Ovary (tissue), 10 donors: ENCODE measurements at places on chromosomes 2 and 18. TPM values are rescaled to one million over a fixed set of nuclear protein-coding genes. Genes with fewer than 3 reads are reported as not detected.

DNA sequence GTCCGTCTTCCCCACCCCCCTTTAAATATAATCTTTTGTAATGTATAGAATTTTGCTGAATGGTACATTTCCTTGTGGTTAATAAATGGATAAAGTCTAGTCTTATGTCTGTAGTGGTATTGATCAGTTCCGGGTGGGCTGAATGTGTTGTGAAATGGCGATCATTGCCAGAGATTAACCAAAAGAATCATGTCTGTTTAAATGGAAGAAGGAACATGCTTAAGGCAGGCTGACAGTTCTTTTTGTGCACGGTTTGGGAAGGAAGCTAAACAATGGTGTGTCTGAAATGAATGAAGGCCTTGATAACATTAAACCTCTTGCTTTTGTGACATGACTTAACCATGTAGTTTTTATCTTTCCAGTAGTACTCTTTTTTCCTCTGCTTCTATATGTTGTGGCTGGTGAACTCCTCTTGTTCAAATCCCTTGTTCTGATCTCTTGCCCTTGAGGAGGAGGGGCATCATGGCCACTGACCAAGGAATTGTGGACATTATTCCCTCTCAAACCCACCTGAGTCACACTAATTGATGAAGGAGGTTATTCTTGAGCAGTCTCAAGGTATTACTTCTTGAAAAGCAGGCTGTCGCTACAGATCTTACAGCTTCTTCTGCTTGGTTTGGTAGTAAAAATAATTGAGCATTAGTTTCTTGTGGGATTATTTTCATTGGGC is 1.7 kb downstream of the ACVR2A start:
- no peak for DNase-seq
- H3K27me3 ChIP-seq, result no peaks in the 10 kb centered on the region
- H3K4me3 ChIP-seq, result peak overlapping the region; percentile 55
- H3K36me3 ChIP-seq, result no peaks in the 10 kb centered on the region
- peaks cover 2% of the 10 kb centered on the region for H3K4me1 ChIP-seq
- H3K27ac ChIP-seq, result no peak overlapping the region

DNA sequence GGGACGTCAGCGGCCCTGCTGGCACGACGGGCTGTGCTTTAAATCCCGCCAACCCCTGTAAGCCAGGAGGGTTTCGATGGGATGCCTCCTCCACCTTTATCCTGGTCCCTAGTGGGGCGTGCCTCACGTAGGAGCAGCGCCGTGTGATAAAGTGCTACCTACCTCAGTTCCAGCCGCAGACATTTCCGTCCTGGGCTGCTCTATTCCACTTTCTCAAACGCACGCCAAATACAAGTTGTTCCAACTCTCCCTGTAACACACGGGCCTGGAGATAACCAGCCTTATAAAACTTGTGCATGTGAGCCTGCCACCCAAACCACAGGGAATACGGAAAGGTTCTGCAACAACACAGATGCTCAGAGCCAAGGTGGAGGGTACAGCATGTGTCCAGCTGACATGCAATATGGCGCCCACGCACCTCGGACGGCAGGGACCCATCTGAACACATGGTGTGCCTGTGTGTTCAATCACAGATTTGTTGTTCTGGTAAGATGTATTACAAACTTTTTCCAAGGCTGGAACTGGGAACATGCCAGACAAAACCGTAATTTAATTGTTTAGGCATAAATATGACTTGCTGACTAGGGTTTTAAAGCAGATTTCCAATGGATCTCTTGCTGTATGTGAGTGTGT is 47.7 kb downstream of the ZNF516 start:
- no peaks in the 10 kb centered on the region for H3K27me3 ChIP-seq
- H3K4me3 ChIP-seq, result no peak overlapping the region
- peak overlapping the region; percentile 59 for H3K27ac ChIP-seq

The IL1R1 gene
- polyA plus RNA-seq, result 36.3 TPM

DNA sequence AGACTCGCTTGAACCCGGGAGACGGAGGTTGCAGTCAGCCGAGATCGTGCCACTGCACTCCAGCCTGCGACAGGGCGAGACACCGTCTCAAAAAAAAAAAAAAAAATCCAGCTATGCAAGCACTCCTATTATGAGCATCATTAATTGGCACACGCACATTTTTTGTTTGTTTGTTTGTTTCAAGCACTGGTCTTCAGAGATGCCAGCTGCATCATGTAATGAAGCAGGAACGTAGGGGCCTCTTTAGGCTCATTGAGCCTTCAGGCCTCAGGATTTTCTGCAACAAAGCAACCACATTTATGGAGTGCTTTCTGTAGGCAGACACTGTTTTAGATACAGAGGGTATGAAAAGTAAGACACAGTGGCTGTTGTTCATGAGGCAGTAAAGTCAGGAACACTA is 585.8 kb downstream of the CNTNAP5 start:
- no peak for DNase-seq
- H3K4me1 ChIP-seq, result no peaks in the 10 kb centered on the region

DNA sequence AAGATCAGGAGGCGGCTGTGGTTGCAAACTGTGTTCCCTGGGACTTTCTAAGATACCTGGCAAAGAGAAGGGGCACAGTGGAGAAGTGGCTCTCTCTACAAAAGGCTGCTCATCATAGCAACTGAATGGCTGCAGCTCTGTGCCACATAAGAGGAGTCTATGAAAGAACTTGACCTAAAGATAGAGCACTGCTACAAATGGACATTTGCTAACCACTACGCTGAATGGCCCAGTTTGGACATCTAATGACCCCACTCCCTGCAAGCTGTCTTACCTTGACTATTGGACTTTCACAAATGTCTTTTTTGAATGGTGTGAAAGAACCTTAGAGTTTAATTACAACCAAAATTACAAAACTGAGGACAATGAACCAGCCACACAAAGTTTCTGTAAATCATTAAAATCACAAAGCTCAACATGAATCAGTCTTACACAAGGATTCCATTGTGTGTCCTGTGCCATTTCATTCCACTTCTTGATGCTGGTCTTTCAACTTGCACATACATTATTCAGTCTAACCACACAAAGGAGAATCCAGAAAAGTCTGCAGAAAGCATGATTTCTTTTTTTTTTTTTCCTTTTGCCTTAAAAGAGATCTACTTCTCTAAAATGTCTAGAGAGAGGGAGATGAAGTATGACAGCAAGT is 154.0 kb downstream of the LAMA1 start:
- no peaks in the 10 kb centered on the region for H3K4me1 ChIP-seq
- H3K4me3 ChIP-seq, result no peak overlapping the region
- no peaks in the 10 kb centered on the region for H3K27me3 ChIP-seq
- no peaks in the 10 kb centered on the region for H3K36me3 ChIP-seq

DNA sequence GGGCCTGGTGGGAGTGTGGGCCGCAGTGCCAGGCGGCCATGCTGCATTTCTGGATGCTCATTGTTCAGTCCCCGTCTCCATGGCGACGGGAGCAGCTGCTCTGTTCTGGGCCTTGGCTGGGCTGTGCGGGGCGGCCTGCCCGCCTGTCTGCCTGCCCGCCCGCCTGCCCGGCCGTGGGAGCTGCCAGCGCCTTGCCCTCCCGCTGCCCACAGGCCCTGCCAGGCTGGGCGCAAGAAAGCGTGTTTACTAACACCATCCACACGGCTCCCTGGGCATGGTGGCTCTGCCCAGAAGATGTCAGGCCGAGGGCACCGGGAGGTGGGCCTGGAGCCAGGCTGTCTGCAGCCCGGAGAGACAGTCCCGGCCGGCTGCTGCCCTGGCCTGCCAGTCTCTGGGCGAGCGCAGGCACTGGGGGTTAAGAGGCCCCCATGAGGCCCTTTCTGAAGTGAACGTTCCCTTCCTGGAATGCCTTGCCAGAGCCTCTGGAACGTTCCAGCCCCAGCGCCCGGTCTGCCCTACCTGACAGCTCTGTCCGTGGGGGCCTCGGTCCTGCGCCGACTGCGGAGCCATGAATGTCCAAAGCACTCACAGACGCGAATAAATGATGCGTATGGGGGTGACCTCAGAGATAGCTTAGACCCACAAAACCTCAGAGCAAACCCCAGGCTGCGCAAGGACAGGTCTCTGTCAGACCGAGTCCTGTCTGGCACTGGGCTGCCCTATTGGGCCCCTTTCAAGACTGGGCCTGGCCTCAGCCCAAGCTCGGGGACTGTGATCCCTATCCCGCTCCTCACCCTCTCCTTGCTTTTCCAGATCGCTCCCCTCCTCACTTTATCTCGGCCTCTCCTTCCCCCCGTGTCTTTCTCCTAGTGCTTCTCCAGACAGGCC is 44.3 kb downstream of the MYCN start:
- no peak overlapping the region for H3K4me3 ChIP-seq
- no peak for DNase-seq
- no peaks in the 10 kb centered on the region for H3K4me1 ChIP-seq
- H3K27ac ChIP-seq, result no peak overlapping the region
- H3K36me3 ChIP-seq, result no peaks in the 10 kb centered on the region

DNA sequence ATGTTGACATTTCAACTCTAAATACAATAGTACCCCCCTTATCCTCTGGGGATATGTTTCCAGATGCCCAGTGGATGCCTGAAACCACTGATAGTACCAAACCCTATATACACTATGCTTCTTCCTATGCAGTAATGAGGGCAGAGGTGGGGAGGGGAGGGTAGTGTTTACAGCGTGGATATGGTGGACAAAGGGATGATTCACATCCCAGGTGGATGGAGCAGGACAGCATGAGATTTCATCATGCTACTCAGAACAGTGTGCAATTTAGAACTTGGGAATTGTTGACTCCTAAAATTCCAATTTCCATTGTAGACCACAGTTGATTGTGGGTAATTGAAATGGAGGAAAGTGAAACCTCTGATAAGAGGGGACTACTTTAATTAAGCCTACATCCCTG is 75.4 kb downstream of the TSN start:
- H3K27me3 ChIP-seq, result no peaks in the 10 kb centered on the region
- peaks cover 2% of the 10 kb centered on the region for H3K4me1 ChIP-seq
- no peak overlapping the region for H3K4me3 ChIP-seq
- H3K27ac ChIP-seq, result no peak overlapping the region

DNA sequence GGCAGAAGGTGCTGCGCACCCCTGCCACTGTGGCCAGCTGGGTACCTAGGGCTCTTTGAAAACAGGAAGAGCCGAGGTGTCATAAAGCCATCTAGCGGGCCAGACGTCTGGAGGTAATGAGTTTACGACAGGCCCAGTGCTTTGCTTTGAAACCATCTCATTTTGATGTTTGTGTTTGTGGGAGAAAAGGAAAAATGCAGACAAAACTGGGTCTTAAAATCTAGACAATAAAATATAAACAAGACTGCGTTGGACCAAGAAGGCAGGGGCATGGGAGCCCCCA is 3.2 kb downstream of the HOXD9 start:
- H3K27me3 ChIP-seq, result no peaks in the 10 kb centered on the region
- no peaks in the 10 kb centered on the region for H3K36me3 ChIP-seq
- peaks cover 2% of the 10 kb centered on the region for H3K4me1 ChIP-seq
- H3K27ac ChIP-seq, result no peak overlapping the region
- no peak for DNase-seq
- no peak overlapping the region for H3K4me3 ChIP-seq

- no peak overlapping the region for H3K27ac ChIP-seq
- H3K4me3 ChIP-seq, result no peak overlapping the region
- no peak for DNase-seq
- H3K27me3 ChIP-seq, result no peaks in the 10 kb centered on the region
- no peaks in the 10 kb centered on the region for H3K36me3 ChIP-seq
Measured at GRCh38 chr2:148865512-148865911, 9.5 kb upstream of the KIF5C start.

The WDCP gene
- polyA plus RNA-seq, result 6.7 TPM

- no peak overlapping the region for H3K4me3 ChIP-seq
- H3K4me1 ChIP-seq, result no peaks in the 10 kb centered on the region
- no peaks in the 10 kb centered on the region for H3K36me3 ChIP-seq
- H3K27ac ChIP-seq, result no peak overlapping the region
- no peaks in the 10 kb centered on the region for H3K27me3 ChIP-seq
Measured at GRCh38 chr2:5666798-5667197, 25.4 kb upstream of the SOX11 start.

DNA sequence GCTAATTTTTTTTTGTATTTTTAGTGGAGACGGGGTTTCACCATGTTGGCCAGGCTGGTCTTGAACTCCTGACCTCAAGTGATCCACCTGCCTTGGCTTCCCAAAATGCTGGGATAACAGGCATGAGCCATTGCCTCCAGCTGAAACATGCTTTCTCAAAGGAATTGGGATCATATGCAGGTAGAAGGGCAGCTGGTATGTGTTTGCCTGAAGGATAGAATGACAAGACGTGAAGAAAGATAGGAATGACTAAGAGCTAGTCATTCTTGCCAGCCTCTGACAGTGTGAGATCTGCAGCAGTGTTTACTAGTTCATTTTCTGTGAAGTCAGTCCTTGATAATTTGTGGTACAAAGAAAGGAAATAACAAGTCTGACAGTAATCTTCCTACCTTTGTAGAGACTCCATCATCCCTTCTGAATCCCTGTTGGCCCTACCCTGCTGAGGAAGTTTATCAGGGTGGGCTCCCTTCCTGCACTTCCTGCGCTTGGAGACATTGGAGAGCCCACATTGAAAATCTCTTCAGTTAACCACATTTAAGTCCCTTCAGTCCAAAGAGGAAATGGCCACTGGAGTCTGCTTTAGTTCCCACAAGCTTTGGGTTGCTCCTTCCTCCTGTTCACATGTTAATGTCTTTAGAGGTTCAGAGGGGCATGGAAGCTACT is 14.7 kb downstream of the CFLAR start:
- no peaks in the 10 kb centered on the region for H3K27me3 ChIP-seq
- no peak for DNase-seq
- peaks cover 17% of the 10 kb centered on the region for H3K4me1 ChIP-seq
- no peaks in the 10 kb centered on the region for H3K36me3 ChIP-seq
- no peak overlapping the region for H3K4me3 ChIP-seq

The BOLL gene
- not detected for polyA plus RNA-seq

DNA sequence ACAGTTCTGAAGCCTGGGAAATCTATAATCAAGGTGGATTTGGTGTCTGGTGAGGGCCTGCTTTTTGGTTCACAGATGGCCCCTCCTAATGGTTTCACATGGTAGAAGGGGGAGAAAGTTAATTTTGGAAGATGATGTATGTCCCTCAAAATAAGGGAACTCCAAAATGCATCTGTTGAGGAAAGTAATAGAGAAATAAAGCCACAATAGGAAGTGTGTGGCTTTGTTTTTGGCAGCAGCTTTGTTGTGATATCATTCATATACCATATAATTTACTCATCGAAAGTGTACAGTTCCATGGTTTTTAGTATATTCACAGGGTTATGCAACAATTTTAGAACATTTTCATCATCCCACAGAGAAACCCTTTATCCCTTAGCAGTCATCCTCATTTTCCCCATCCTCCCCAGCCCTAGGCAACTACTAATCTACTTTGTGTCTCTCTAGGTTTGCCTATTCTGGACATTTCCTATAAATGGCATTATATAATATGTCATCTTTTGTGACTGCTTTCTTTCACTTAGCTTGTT is 274.0 kb upstream of the FAM98A start:
- no peak overlapping the region for H3K27ac ChIP-seq
- no peak for DNase-seq
- no peaks in the 10 kb centered on the region for H3K27me3 ChIP-seq
- no peak overlapping the region for H3K4me3 ChIP-seq

The KCNS3 gene
- polyA plus RNA-seq, result 1.8 TPM

The POTEJ gene
- polyA plus RNA-seq, result not detected

The PTH2R gene
- polyA plus RNA-seq, result 0.05 TPM

- DNase-seq, result no peak
- H3K4me3 ChIP-seq, result no peak overlapping the region
- H3K36me3 ChIP-seq, result no peaks in the 10 kb centered on the region
- no peaks in the 10 kb centered on the region for H3K4me1 ChIP-seq
- H3K27me3 ChIP-seq, result no peaks in the 10 kb centered on the region
Measured at GRCh38 chr2:108458082-108458481, 9.1 kb downstream of the GCC2 start.

The KCNF1 gene
- polyA plus RNA-seq, result not detected

The RSAD2 gene
- 4.7 TPM for polyA plus RNA-seq

- H3K36me3 ChIP-seq, result no peaks in the 10 kb centered on the region
- no peak overlapping the region for H3K4me3 ChIP-seq
- peak; percentile 61 for DNase-seq
- H3K27ac ChIP-seq, result no peak overlapping the region
- H3K27me3 ChIP-seq, result no peaks in the 10 kb centered on the region
- H3K4me1 ChIP-seq, result no peaks in the 10 kb centered on the region
Measured at GRCh38 chr2:169767243-169767888, 31.3 kb upstream of the SSB start.
